ENCODE measurements at places on chromosomes 12 and 14.

DNA sequence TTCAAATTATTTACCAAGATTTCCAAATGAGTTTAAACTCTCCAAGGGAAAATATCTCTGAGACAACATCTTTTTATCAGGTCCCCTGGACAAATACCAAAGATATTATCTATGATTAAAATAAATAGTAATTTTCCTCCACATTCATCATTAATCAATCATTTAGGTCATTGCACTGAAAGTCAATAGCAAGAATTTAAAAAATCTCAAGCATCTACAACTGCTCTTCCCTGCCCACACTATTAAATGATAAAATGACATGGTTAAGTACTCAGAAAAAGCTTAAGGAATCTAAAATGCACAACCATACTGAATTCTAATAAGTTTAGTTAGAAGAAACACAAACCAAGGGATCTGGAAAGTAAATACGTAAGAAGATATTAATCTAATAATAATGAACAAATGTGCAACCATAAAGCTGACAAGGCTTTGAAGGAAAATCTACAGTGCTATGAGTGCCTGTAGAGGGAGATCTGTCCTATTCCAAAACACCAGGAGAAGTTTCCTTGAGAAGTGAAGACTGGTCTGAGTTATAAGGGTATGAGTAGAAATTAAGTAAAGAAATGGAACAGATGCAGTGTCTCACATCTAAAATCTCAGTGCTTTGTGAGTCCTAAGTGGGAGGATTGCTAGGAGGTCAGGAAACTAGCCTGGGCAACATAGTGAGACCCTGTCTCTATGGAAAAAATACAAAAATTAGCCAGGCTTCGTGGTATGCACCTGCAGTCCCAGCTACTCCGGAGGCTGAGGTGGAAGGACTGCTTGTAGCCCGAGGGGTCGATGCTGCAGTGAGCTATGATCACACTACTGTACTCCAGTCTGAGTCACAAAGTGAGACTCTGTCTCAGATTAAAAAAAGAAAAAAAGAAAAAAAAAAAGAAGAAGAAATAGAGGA lies 19.2 kb downstream of the INTS13 start:
- no peak for DNase-seq

GRCh38 chr12:75488553-75488952 lies 8.0 kb downstream of the GLIPR1 start:
- DNase-seq, result no peak

DNA sequence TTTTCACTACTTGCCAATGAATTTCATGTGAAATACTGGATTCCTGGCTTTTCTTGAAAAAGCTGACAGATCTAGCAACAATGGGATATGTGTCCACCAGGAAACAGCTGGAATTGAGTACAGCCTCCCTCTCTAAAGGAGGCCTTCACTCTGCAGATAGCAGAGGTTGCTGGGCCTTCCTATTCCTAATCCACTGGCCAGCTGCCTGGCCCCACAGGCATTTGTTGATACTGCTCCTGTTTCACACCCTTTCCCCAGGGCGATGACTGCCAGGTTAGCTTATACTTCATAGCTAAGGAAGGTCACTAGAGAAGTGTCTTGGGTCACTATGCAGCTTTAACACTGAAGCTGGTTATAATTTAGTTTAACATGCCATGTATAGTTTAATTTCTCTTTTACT lies 87.5 kb upstream of the PDZRN4 start:
- DNase-seq, result no peak

GRCh38 chr14:77316872-77317301 lies 3.8 kb downstream of the POMT2 start:
- no peak for DNase-seq

GRCh38 chr14:92501891-92502351 lies 11.7 kb upstream of the RIN3 start:
- DNase-seq, result no peak

DNA sequence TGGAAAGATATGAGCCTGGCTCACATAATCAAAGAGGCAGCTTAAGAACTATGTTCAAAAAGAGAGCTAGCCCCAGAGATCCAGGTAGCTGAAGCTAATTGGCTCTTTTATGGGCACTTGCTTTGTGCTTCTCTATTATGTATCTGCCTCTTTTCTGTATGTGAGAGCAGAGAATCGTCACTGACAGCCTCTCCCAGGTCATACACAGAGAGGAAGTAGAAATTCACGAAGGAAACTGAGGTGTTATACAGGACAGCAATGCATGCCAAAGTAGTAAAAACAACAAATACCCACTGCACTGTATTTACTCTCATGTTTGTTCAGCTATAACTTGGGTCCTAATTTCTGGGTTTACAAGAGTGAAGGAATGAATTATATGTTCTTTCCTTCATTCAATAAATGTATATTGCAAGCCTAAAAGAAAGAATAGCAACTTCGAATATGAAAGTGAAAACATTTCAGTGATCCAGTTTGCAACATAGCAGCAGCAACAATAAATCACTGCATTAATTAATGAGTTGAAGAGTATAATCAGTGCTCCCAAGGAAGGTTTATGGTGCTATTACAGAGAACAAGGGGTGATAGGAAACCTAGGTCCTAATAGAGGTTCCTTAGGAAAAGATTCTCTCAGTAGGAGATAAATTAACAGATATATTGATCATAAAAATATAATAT lies 47.1 kb upstream of the ATXN7L3B start:
- peak; percentile 5 for DNase-seq

- no peak for DNase-seq
Measured at GRCh38 chr12:112327209-112327938, 54.9 kb downstream of the HECTD4 start.

- no peak for DNase-seq
Measured at GRCh38 chr12:75984577-75985182, 46.9 kb downstream of the PHLDA1 start.

- no peak for DNase-seq
Measured at GRCh38 chr12:6780573-6780972, 8.3 kb downstream of the LAG3 start.

DNA sequence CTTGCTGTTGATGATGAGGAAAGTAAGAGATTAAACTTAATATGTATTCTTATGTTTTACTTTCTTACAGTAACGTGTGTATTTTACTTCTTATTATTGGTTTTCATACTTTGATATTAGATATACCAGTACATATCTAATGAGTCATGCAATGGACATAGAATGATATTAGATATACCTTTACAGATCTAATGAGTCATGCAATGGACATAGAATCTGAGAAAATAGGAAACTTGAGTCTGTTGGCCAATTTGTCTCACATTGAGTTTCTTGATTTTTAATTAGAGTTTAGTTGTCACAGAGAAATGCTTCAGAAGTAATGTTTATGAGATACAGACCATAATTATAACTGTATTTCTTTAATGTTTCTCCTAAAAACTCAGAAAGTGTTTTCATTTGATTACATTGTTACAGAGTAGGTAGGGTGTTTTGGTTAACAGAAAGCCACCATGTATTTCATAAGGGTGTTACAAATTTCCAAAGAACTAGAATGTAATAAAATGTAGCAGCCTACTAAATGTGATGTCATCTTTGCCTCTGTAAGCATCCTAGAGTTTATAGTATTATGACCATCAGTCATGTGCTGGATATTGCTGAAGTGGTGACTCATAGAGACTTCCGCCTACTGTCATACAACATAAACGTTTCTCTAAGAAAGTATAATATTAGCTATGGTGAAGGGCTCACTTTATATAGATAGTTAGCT lies 3.0 kb downstream of the GAS2L3 start:
- DNase-seq, result no peak

GRCh38 chr14:89973234-89973823 lies 17.6 kb downstream of the TDP1 start:
- DNase-seq, result peak; percentile 18

DNA sequence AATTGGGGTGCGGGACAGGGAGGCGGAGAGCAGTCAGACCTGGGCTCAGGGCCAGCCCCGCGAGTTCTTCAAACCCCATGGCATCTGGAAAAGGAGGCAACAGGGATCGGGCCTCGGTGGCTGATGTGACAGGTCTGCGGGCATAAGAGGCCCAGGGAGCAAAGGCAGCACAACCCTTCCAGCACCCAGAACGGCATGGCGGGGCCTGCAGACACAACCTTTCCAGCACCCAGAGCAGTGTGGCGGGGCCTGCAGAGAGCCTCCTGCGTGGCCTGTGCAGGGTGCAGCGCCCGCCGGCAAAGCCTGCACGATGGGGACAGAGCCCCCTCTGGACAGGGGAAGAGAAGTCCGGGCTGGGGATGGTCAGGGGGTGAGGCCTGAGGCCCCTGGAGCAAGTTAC lies 26.2 kb upstream of the TRAF3 start:
- DNase-seq, result no peak

DNA sequence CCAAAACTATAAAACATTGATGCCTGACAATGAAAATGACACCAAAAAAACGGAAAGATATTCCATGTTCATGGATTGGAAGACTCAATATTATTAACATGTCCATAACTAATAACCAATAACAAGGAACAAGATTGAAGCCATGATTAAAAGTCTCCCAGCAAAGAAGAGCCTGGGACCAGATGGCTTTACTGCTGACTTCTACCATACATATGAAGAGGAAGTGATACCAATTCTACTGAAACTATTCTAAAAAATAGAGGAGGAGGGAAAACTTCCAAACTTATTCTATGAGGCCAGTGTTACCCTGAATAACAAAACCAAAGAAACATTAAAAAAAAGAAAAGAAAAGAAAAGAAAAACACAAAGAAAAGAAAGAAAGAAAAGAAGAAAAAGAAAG lies 54.6 kb upstream of the ATF7IP start:
- DNase-seq, result peak; percentile 7

- no peak for DNase-seq
Measured at GRCh38 chr12:123268850-123269249, 2.8 kb downstream of the CDK2AP1 start.

- DNase-seq, result no peak
Measured at GRCh38 chr12:51051787-51052186, 3.7 kb downstream of the LETMD1 start.

- no peak for DNase-seq
Measured at GRCh38 chr12:124556896-124557501, 10.4 kb downstream of the NCOR2 start.

DNA sequence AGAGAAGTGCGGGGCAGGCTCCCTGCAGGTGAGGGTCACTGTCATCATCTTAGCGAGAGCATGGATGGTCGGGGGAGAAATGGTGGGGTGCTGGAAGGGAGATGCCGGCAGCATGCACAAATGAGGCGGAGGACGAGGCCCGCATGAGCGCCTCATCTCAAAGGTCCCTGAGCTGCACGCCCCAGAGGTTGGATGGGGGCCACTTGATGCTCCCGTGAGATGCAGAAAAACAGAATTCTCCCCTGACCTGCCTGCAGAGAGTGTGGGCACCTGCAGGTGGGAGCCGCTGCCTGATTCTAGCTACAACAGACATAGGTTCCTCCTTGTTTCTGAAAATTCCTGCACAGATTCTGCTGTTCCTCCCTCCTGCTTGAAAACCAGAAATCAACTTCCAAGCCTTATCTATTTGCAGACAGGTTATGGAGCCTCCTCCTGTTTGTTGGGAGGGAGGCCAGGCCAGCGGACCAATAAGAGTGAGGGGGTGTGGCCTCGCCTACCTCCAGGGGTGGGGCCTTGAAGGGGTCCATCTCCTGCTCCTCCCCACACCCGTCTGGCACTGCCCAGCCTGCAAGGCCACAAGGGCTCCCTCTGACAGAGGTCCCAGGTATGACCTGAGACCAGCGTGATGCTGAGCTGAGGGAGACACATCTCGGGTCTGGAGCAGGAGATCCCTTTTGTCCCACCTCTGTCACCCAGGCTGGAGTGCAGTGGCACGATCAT lies 67.2 kb downstream of the KDM2B start:
- no peak for DNase-seq

DNA sequence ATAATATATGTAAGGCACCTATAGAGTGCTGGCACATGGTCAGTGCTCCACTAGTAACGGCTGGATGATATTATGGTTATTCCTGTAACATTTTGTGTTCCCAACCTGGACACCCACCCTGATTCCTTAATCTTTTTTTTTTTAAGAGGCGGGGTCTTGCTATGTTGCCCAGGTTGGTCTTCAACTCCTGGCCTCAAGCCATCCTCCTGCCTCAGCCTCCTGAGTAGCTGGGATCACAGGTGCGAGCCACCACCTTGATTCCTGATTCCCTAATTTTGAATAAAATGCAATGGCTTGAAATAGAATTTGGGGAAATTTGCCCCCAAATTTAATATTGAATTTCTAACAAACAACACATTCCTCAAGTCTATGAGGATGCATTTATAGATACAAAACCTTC lies 7.4 kb downstream of the C14orf93 start:
- no peak for DNase-seq

DNA sequence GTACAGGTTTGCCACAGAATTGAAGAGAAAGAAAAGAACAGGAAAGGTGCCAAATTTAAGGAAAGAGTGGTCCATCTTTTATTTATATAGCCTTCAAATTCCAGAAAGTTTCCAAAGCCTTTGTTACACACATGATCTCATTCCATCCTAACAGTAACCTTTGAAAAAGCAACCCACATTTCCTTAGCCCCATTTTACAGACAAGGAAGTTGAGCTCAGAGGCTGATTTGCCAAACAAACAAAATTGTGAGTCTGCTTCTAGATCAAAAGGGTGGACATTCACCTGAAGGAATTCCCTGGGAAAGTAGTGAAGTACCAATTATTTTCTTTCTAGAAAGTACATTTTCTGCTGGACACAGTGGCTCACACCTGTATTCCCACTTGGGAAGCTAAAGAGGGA lies 32.0 kb downstream of the KICS2 start:
- DNase-seq, result no peak

DNA sequence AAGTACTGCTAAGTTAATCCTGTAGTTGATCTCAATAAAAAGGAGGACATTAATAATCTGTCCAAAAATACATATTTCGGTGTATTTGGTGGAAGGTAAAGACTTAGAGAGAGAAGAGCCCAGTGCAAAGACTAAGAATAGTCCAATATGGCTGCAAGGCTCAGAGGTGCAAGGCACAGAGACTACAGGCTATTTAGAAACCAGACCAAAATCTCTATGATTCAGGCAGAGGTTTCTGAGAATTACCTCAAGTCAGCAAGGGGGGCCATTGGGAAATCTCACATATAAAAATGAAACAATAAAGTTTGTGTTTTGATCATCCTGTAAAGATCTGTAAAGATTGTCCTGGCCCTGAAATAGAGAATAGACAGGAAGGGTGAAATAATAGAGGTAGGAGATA lies 1173.0 kb downstream of the VRK1 start:
- DNase-seq, result no peak

DNA sequence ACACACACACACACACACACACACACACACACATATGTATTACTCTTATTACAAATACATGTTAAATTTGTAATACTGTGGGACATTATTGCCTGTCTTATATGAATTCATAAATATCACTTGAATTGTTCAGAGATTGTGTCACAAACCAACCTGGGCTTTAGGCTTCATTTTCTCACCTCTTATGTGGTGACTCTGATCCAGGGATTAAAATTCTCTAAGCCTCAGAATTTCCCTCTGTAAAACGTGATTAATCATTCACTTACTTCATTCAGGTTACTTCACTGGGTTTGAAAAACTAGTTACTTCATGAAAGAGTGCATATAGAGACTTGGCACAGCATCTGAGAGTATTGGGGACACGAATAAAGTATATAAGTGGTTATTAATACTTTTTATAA lies 240.3 kb upstream of the PDZRN4 start:
- DNase-seq, result no peak

- no peak for DNase-seq
Measured at GRCh38 chr12:119378903-119379302, 44.4 kb downstream of the CCDC60 start.

GRCh38 chr12:120886199-120887018 lies 17.7 kb downstream of the SPPL3 start:
- DNase-seq, result no peak

Data from naive B cell (primary cell).